ENCODE measurements at places on chromosomes 6 and 20. TPM values are rescaled to one million over a fixed set of nuclear protein-coding genes. Genes with fewer than 3 reads are reported as not detected.

- no peaks in the 10 kb centered on the region for H3K4me1 ChIP-seq
- H3K27ac ChIP-seq, result no peak overlapping the region
- H3K27me3 ChIP-seq, result no peaks in the 10 kb centered on the region
- no peaks in the 10 kb centered on the region for H3K36me3 ChIP-seq
- no peak overlapping the region for H3K4me3 ChIP-seq
These were observed 229.6 kb downstream of the MMUT start for GRCh38 chr6:49233483-49233882.

- H3K36me3 ChIP-seq, result no peaks in the 10 kb centered on the region
- H3K4me3 ChIP-seq, result no peak overlapping the region
- no peak for DNase-seq
- no peak overlapping the region for H3K27ac ChIP-seq
These were observed 57.6 kb downstream of the CBLN4 start for GRCh38 chr20:55947701-55948100.

DNA sequence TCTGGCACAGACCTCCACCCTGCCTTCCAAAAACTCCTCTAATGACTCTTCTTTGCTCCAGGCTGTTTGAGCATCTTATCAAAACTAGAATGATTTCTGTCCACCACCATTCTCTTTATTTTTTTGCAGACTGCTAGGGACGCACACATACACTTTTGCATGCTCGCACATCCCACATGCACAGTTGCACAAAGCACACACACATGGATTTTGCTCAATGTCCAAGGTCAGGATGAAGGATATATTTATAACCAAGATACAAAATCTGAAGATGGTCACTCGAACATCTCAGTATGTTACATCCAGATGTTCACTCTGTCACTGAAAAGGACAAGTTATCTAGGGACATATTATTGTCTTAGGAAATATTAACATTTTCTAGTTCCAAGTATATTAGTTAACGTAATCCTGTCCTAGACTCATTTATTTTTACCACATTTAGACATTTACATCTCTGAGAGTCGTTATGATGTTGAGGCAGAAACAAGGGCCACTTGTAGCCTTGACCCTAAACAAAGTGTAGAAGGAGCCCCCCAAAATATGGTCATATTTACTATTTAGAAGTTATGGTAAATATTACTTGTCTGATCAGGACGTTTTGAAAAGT lies 3.4 kb upstream of the SIM1 start:
- H3K36me3 ChIP-seq, result no peaks in the 10 kb centered on the region
- H3K27ac ChIP-seq, result no peak overlapping the region
- peaks cover 12% of the 10 kb centered on the region for H3K4me1 ChIP-seq
- H3K4me3 ChIP-seq, result no peak overlapping the region
- H3K27me3 ChIP-seq, result peaks cover 86% of the 10 kb centered on the region

- no peaks in the 10 kb centered on the region for H3K27me3 ChIP-seq
- H3K4me3 ChIP-seq, result no peak overlapping the region
- no peak for DNase-seq
- H3K27ac ChIP-seq, result no peak overlapping the region
These were observed 223.7 kb upstream of the SULF2 start for GRCh38 chr20:48008850-48009515.

DNA sequence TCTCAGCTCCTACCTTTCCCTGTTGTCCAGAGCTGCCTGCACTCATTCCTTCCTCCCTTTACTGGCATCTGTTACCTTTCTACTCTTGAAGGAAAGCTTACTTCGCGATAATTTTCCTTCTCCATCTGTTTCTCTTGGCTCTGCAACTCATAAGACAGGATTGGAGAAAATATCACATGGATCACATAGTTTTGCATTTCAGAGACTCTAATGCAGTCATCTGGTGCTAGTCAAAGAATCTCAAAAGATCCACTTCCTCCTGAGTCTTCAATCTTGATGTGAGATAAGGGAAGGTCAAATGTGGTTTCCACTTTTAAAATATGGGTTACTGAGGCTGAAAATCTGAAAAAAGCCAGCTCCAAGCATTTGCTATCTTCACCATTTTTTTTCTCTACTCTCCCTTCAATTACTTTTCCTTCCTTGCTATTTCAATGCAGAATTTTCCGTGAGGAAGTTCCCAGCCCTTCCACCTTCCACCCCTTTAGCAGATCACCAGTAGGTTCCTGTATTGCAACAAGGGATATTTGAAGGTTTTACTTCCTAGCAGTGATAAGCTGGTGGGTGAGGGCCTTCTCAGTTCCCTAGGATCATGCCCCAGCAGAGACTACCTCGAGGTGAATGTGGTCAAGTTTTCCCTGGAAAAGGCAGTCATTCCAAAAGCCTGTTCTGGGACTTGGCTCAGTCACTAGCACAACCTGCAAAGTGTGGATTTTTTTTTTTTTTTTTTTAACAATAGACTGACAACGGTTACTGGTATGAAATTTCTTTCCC lies 62.8 kb upstream of the LRRC1 start:
- DNase-seq, result no peak
- no peaks in the 10 kb centered on the region for H3K4me1 ChIP-seq
- H3K36me3 ChIP-seq, result no peaks in the 10 kb centered on the region
- no peak overlapping the region for H3K4me3 ChIP-seq
- no peak overlapping the region for H3K27ac ChIP-seq
- no peaks in the 10 kb centered on the region for H3K27me3 ChIP-seq

Gene PNPLA1
- 1.6 TPM for polyA plus RNA-seq

DNA sequence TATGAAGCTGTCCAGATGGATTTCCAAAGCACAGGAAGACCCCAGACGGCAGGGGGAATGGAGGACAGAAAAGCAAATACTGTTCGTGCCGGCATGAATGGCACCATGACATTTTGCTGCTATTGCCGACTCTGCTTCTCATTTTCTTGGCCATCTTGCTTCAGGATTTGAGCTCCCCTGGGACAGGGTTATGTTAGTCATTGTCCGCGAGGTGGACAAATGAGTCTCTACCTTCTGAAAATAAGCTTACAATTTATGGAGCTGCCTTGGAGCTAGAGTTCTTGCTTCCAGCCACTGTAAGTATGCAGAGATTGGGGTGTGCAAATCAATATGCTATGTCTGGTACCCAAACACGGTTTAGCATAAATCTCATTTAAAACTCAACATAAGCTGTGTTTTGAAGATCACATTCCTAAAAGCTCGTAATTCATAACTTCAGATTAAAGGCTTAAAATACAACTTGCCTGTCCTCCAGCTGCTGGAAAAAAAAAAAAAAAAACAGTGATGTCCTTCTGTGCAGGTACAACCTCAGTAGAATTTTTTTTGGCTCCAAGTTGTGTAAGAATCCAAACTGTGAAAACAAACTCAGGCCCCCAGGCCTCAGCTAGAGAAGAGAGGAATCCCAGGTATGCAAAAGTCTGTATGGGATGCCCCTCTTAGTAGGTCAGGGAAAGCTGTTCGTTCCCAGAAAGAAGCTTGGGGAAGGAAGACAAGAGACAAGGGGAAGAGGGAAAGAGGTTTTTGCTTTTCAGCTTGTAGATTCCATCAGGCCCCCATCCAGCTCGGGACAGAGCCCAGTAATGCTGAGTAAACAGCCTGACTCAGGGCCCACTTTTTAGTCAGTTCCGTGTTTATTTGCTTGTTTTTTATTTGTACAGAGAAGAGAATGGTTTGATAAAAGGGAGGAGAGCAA lies 184.2 kb upstream of the FOXA2 start:
- H3K27ac ChIP-seq, result no peak overlapping the region
- DNase-seq, result no peak

DNA sequence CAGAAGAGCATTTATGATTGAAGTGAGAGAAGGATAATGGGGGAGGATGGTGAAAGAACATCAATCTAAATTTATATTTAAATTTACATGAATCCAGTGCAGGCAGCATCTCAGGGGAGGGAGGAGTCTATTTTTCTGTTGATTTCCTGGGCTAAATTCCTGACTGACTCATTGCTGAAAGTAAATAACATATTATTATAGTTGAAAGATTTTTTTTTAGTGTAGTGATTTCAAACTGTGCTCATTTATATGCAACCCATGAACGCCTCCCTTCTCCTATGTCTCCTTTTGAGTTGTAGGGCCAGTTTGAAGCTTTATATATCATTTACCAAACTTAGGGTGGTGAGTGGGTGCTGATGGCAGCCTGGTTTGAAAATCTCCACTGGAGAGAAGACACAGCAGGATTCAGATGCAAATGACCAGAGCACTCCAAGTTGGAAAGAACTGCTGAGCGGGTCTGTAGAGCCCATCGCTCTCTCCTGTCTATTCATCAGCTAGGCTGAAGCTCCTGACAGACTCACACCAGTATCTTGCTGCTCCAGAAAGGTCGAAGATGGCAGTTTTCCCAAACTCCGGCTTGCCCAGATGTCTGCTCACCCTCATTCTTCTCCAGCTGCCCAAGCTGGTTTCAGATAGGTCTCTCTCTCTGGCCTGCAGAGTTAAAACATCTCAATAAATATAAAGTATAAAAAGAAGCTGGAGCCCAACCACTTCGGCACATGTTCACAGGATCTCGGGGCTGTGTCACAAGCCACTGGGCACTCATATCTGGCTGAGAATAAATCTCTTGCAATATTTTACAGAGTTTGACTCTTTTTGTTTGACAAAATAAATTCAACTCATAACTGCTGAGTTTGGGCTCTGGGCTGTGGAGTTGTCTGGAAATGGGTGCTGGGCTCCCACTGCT lies 18.3 kb downstream of the BTN2A1 start:
- H3K4me1 ChIP-seq, result peaks cover 18% of the 10 kb centered on the region
- no peak for DNase-seq
- H3K4me3 ChIP-seq, result no peak overlapping the region

DNA sequence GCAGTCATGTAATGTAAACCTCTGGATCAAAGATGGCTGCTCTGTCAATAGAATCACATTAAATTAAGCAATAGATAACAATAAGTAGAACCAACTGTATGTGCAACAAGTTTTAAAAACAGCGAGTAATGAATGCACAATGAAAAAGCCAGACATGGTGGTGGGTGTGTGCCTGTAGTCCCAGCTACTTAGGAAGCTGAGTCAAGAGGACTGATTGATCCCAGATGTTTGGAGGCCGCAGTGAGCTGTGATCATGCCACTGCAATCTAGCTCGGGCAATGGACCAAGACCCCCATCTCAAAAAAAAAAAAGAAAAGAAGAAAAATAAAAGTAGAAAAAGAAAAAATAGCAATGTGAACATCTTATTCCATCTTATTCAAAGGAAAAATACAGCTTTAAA lies 558.7 kb upstream of the MMS22L start:
- no peaks in the 10 kb centered on the region for H3K27me3 ChIP-seq
- H3K27ac ChIP-seq, result no peak overlapping the region
- no peak for DNase-seq
- no peaks in the 10 kb centered on the region for H3K4me1 ChIP-seq

DNA sequence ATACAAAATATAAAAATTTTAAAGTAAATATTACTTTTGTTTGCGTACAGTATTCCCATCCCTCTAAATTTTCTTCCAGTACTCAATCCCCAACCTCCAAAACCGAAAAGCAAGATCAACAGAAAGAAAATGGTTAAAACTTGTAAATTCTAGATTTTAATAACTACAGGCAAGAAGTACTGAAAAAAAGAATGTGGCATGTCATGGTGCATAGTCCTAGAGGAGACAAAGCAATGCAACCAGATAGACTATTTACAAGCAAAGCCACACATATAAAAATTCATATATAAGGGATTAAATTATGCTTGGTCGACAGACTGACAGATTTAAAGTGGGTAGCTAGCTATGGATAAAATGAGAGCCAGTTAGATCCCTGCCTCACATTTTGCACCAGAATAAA lies 56.5 kb upstream of the HFE start:
- DNase-seq, result no peak
- H3K36me3 ChIP-seq, result no peaks in the 10 kb centered on the region
- no peaks in the 10 kb centered on the region for H3K27me3 ChIP-seq
- H3K4me1 ChIP-seq, result peaks cover 11% of the 10 kb centered on the region
- no peak overlapping the region for H3K4me3 ChIP-seq

DNA sequence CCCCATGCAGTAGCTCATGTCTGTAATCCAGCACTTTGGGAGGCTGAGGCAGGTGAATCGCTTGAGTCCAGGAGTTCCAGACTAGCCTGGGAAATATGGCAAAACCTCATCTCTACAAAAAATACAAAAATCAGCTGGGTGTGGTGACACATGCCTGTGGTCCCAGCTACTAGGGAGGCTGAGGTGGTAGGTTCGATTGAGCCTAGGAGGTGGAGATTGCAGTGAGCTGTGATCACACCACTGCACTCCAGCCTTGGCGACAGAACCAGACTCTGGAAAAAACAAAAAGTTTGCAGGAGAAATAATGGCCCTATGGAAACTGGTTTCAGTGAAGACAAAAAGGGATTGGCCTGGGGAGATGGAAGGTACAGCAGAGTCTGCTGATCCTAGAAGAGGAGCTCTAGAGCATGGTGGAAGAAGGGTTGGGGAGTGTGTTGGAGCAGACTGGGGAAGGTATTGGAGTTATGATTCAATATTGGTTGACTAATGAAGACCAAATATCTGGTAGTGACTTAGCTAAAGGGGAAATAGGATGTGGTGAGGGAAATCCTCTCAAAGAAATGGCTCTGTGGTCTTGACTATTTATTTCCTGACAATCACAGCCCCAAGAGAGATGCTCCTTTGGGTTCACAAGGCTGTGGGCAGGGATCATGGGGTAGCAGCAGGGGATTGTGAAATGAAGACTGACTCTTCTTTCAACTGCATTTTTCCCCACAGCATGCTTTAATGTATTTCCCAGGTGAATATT lies 281.9 kb downstream of the UTRN start:
- H3K36me3 ChIP-seq, result no peaks in the 10 kb centered on the region
- no peaks in the 10 kb centered on the region for H3K4me1 ChIP-seq
- DNase-seq, result no peak
- H3K27ac ChIP-seq, result no peak overlapping the region
- H3K27me3 ChIP-seq, result no peaks in the 10 kb centered on the region
- no peak overlapping the region for H3K4me3 ChIP-seq

GRCh38 chr6:94376876-94377275 lies 957.5 kb upstream of the EPHA7 start:
- no peak overlapping the region for H3K27ac ChIP-seq
- H3K4me3 ChIP-seq, result no peak overlapping the region
- H3K4me1 ChIP-seq, result no peaks in the 10 kb centered on the region
- DNase-seq, result no peak

Gene CD83
- polyA plus RNA-seq, result 59.6 TPM

Gene HSPA1A
- polyA plus RNA-seq, result 89.4 TPM

DNA sequence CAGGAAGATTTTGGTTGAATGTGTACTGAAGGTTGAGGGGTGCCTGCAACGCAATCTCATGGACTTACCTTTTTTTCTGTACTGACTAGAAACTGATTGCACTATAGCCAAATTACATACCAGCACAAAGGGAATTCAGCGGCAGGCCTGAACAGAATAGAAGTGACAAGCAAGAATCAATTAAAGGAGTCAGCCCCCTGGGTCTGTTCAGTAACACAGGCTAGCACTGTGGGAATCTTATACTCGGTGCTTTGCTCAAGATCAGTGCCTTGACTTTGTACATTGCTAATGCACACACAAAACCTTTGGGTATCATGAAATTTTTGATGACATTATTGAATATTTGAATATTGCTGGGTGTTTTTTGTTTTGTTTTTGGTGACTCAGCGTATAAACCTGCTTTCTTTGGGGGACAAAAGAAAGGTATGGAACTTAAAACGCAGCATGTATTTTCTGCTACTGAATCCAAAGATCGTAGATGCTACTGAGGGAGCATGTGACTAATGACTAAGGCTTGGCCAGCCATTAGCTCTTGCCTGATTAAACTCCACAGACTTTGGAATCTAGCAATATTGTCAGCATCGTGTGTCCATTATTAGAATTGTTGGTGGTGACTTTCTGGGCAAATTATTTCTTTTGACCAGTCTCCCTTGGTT lies 236.6 kb downstream of the ARID1B start:
- H3K27ac ChIP-seq, result no peak overlapping the region
- H3K4me3 ChIP-seq, result no peak overlapping the region
- H3K36me3 ChIP-seq, result no peaks in the 10 kb centered on the region
- H3K4me1 ChIP-seq, result no peaks in the 10 kb centered on the region
- no peaks in the 10 kb centered on the region for H3K27me3 ChIP-seq
